ENCODE measurements at places on chromosomes 4 and X.

GRCh38 chr4:99986792-99987191 is 36.7 kb upstream of the H2AZ1 start:
- no peak for DNase-seq

- DNase-seq, result no peak
Measured at GRCh38 chr4:182223708-182224107, 19.5 kb upstream of the TENM3 start.

DNA sequence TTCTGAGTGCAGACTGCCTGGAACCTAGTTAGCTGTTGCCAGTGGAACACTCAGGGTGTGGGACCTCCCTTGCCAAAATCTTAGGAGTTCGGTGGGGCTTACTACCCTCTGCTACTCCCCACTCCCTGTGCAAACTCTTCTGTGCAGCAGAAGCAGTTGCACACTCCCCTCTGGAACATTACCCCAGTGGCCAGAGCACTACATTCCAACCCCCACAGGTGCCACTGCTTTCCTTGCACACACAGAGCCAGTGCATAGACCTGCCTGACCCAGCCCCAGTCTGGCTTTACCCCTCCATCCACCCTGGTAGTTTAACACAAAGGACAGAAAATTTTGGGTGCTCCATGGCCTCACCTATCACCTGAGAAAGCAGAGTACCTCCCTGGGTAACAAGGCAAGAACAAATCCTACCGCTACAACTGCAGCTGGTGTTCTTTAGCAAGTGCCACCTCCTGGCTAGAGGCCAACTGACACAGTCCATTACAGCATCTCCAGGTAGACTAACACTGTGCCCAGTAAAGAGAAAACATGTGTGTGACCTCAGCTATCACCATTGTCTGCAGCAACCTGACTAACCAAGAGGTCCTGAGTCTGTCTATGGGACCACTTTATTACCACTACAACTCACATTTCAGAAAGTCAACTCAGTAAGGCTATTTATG is 11.5 kb upstream of the RASSF6 start:
- no peak for DNase-seq

DNA sequence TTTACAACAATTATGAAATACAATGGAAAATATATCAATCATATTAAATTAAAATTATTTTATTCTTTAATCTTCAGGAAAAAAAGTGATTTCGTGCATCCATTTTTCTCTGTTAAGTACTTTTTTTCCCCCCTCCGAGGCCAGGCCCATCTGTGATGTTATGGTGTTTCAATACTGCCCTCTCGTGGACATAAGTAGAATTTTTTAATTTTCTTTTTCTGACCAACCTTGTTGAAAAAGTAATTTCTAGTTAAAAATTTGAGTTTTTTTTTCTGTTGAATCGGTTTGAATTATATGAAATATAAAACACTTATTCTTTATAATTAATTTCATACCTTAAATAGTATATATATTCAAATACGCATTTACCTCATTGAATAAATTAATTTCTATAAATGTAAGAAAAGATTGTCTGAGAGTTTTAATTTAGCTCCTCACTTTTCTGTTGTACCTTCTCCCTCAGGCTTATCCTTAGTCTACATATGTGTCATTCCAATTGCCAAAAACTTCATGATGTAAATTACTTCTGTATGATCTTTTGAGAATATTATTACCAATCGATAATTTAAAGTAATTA is 175.8 kb upstream of the TECRL start:
- DNase-seq, result peak; percentile 1

GRCh38 chr4:101931619-101932018 is 141.1 kb downstream of the BANK1 start:
- no peak for DNase-seq

- no peak for DNase-seq
Measured at GRCh38 chr4:133320576-133321170, 171.6 kb downstream of the PCDH10 start.

DNA sequence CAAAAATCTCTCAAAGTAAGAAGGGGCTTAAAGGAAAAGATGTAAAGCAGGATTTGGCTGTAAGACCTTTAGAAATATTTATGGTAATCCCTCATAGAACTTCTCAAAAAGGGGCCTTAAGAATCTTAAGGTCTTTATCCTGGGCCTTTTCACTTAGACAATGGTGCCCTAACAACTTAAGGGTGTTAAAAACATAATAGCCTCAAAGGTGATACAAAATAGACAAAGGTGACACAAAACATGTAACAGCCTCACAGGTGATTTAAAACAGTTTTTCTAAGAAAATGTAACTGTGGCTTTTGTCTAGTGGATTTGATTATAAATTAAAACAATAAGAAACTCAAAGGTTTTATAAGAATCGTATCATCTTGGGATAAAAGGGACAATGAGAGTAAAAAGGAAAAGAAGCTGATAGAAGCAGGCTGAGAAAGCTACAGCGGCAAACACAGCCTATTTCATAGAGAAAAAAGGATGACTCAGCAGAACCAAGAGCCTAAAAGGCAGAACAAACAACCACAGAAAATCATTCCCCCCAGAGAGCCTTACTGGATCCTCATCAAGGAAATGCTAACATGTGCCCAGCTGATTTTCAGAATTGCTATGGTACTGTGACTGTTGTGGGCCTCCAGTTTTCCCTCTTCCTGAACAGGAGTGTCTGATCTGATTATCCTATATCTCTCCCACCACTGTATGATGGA is 164.3 kb downstream of the STPG2 start:
- DNase-seq, result no peak

- no peak for DNase-seq
Measured at GRCh38 chrX:7330556-7330955, 182.6 kb upstream of the PUDP start.

DNA sequence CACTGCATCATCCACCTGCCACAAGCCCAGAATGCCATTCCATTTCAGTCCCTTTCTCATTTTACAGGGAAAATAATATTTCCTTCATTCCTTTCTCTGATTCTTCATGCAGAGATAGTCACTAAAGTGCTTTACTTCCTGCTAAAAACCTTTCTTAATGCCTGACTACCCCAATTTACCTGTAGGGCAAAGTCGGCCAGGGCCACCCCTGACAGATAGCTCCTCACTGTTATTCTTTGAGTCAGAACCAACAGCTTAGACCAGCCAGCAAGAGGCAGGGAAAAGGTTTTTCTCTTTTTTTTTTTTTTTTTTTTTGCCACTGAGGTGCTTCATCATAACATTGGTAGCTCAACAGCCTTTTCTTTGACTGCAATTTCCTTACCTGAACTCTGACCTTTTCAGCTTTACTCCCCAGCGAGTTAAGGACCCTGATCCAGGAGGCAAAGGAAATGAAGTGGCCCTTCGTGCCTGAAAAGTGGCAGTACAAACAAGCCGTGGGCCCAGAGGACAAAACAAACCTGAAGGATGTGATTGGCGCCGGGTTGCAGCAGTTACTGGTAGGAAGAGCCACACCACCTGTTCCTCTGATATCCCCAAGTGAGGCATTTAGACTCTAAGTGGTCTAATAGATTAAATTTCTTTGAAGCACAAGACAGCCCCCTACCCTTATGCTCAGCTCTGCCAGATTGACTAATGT is 85.0 kb downstream of the ALPK1 start:
- DNase-seq, result no peak

DNA sequence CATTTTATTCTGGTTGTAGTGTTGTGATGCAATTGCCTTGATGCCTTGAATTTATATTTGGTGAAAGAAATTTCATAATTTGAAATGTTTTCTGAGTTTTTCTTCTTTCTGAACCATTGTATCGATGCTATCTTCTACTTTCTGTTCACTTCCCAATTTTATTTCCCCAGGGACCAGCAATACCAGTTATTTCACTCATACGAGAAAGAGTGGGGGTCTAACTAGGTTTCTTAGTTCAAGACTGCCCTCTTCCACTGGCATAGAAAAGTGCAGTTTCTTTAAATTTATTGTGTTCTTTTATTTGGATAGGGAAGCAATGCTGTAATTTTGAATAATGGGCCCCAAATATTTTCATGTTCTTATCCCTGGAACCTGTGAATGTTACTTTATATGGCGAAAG is 544.0 kb upstream of the ADGRL3 start:
- DNase-seq, result no peak

DNA sequence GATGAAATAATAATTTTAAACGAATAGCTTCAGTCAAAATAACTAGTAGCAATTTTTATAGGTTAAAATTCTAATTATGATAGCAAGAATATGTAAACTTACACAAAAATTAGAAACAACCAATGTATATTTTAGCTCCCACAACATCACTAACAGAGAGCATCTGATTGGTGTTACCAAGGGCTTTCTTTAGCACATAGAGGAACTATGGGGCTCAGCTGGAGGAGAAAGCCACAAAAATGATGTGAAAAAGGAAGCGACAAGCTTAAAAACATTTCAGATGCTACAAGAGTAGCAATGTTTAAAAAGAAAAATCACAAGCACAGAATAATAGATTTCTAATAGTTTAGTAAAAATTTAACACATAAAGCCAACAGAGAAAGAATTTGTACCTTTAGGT is 56.3 kb downstream of the ATP8A1 start:
- no peak for DNase-seq

- no peak for DNase-seq
Measured at GRCh38 chr4:65023081-65023480, 613.8 kb upstream of the TECRL start.

GRCh38 chrX:34956916-34957315 is 14.3 kb downstream of the FAM47B start:
- no peak for DNase-seq

- no peak for DNase-seq
Measured at GRCh38 chr4:37245391-37245954, 930 bp downstream of the NWD2 start.

DNA sequence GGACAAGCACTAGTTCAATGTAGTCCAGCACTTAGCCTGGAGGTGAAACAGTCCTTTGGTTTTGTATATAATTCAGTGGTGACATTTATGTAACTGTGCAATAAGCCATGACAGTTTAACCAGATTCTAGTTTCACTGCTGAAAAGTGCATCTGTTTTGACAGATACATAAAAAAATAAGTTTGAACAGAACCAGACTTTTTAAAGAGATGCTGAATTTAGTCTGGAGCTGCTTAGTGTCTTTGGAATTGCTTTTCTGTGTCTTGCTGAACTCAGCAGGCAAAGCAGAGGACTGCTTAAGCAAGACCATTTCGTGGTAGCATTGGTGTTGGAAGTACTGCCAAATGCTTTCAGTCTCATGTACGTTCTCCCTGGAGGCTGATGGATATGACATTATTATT is 393.5 kb downstream of the MAPK10 start:
- DNase-seq, result no peak
